8988T (cell line): ENCODE measurements at places on chromosomes 1 and 21.

GRCh38 chr1:76247261-76247852 lies 172.8 kb downstream of the ST6GALNAC3 start:
- no peak for DNase-seq

GRCh38 chr1:9900142-9901043 lies 9.7 kb downstream of the CTNNBIP1 start:
- no peak for DNase-seq

DNA sequence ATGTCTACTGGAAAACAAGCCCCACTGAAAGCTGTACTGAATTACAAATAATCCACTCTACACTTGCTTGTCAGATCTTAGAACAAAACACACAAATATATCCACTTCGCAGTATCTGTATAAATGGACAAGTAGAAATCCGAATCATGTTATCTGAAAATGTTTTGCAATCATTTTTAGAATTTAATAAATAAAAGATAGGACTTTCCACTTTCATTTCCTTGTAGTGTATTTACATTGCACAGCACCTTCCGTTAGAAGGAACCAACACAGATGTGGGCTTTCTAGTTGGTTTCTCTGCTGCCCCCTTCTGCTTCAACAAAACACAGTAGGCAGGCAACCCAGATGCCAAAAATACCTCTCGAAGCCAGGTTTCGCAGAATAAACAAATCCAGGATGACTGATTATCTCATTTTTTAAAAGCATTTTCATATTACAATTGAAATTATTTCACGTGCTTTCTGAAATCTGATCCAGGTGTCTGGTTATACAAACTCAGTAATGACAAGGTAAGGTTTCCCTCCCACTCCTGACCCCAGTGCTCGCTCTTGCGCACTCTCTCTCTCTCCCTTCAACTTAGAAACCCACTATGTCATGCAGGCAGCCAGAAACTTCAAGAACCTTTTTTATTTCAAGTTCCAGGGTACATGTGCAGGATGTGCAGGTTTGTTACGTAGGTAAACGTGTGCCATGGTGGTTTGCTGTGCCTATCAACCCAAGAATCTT lies 389.9 kb downstream of the SMYD3 start:
- DNase-seq: no peak

GRCh38 chr1:160459056-160459455 lies 58.7 kb downstream of the VANGL2 start:
- DNase-seq: no peak

DNA sequence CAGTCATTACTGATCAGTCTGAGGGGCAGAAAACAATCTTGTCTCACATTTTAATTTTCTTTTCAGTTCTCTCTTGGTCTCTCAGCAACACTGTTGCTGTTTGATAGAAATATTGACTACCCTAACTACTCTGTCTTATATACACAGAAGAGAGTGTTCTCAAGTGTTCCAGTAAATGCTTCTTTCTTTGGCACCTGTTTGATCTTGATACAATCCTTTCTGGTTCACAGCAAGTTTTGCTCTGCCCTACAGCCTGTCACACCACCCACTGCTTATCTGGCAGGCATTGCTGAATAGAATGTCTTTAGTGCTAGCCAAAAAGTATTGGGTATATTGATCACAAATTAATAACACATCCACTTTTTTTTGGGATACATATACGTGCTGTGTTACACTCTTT lies 75.7 kb upstream of the WLS start:
- DNase-seq: no peak

GRCh38 chr1:151613282-151613780 lies 1.5 kb downstream of the SNX27 start:
- no peak for DNase-seq

- DNase-seq: no peak
These were observed 11.8 kb downstream of the WNT4 start for GRCh38 chr1:22131062-22131461.

DNA sequence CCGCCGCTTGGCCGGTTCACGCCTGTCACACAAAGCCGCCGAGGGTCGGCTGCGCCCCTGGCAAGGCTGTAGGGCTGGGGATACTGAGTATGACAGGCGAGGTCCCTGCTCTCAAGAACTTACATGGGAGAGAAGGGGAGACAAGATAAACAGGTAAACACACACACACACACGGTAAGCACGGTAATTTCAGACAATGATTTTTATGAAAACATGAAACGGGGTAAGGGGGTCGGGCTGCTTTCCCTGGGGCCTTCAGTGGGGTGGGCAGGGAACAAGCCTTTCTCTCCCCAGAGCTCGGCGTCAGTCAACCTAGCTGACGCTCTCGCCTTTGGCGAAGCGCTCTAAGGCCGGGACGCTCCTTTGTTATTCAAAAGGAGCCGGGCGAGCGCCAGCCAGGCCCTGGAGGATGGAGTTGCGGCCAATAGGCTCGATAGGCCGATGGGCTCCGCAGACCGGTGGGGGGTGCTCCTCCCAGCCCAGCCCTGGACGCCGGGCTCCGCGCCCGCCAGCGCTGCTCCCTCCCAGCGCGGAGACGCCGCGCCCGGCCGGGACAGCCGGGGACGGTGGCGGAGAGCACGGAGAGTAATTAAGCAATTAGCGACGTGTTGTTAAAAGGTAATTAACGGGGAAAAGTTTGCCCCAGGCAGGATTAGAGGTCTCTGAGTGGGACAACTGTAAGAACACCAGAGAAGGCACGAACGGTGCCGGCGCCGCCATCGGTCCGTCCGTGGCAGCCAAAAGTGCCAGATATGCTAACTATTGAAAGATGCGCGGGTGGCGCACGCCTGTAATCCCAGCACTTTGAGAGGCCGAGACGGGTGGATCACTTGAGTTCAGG lies 950 bp upstream of the INKA2 start:
- DNase-seq: no peak

DNA sequence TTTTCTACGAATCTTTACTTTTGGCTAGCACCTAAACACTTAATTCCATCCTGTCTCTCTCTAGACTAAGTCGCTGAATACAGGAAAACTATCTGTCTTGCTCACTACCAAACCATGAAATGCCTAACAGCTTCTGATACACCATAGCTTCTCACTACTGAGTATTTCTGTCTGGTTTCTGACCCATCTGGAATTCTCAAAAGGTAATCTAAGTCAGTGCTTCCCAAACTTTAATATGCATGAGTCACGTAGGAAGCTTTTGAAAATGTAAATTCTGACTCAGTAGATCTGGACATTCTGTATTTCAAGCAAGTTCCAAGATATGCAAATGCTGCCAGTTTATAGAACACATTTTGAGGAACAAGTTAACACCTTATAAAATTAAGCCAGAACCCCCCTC lies 9.2 kb upstream of the OVGP1 start:
- no peak for DNase-seq

- DNase-seq: no peak
These were observed 74.9 kb downstream of the SLC66A1 start for GRCh38 chr1:19387045-19387467.

GRCh38 chr1:39727932-39728317 lies 10.8 kb upstream of the PPIE start:
- DNase-seq: no peak

GRCh38 chr1:219405531-219406331 lies 207.2 kb downstream of the ZC3H11B start:
- DNase-seq: no peak

GRCh38 chr1:236207121-236207520 lies 64.8 kb downstream of the GPR137B start:
- DNase-seq: no peak

GRCh38 chr1:25895365-25895990 lies 10.7 kb downstream of the STMN1 start:
- peak; percentile 74 for DNase-seq

DNA sequence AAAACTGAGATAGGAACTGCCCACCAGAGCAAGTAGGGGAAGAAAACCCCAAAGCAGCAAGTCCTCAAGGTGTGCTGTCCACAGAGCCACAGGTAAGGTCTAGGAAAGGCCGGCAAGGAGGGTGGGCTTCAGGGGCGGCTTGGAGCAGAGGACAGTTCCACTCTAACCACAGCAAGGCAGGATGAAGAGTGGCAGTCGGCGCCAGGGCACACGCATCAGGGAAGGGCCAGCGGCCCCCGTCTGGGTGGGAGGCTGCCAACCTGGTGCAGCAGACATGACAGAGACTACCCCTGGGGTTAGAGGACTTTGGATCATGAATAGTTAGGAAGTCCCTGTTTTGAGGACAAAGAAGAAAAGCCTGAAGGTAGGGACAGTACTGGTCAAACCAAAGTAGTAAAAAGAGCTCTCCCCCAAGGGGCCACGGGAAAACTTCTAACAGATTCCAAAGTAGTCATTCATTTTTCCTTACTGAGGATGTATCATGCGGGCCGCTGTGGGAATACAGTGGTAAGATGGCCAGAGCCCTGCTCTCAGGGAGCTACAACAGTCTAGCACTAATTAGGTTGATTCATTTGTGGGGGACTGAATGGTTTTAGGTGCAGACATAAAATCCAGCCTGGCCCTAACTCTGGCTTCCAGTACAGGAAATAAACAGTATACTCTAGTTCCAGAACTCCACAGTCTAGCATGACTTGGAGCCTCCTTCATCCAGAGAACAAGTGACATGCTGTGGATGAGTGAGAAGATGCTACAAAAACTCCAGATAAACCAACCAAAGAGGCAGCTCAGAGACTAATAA lies 3.5 kb upstream of the RAP1GAP start:
- no peak for DNase-seq

DNA sequence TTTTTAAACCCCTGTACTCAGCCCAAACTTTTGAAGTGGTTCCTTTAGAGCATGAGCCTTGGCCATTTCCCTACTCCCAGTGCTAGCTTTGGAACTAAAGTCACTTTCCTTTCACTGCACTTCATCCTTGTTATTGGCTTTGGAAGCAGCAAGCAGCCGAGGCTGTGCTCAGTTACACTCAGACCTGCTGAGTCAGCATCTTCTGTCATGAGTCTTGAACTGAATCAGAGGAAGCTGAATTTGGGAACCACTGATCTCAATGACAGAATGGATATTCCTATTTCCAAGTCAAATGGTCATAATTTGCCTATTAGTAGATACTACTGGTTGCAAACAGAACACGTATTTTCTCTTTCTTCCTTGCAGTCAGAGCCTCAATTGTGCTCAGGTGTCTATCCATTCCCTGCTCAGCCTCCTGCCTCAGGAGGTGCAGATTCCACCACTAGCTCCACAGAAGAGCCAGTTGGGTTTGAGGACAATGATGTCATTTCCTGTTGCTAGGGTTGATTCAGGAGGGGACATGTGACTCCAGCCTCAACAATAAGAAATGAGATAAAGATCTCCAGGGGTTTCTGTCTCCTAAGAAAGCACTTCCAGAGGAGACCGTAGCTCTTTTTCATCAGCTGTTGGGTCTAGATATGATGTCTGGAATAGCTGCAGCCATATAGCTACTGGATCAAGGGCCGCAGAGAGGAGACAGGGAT lies 44.9 kb upstream of the NTPCR start:
- no peak for DNase-seq

DNA sequence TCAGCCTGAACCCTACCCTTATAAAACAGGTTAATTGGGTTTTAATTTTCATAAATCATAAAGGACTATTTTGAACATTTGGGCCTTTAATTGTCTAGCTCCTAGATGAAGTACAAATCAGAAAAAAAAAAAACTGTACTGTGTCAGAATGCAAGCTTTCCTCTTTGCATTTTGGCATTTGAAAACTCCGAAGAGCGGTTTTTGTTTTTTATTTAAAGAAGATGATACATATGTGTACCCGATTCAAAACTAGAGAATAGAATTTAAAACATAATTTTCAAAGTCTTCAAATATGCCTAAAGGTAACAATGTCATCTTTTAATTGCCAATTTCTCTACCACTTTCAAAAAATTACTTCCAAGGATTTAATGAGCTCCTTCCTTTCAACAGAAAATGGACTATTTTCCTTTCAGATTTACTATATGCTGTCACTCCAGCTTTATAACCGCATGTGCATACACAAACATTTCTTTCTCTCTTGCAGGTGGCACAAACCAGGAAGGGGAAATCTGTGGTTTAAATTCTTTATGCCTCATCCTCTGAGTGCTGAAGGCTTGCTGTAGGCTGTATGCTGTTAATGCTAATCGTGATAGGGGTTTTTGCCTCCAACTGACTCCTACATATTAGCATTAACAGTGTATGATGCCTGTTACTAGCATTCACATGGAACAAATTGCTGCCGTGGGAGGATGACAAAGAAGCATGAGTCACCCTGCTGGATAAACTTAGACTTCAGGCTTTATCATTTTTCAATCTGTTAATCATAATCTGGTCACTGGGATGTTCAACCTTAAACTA lies 33.7 kb downstream of the MRPL39 start:
- DNase-seq: no peak

GRCh38 chr1:39955547-39956539 lies 898 bp downstream of the MFSD2A start:
- DNase-seq: peak; percentile 34

- DNase-seq: no peak
These were observed 13.1 kb downstream of the PTPN22 start for GRCh38 chr1:113858418-113858817.

- DNase-seq: no peak
These were observed 21.0 kb downstream of the DIRAS3 start for GRCh38 chr1:68029444-68029843.

DNA sequence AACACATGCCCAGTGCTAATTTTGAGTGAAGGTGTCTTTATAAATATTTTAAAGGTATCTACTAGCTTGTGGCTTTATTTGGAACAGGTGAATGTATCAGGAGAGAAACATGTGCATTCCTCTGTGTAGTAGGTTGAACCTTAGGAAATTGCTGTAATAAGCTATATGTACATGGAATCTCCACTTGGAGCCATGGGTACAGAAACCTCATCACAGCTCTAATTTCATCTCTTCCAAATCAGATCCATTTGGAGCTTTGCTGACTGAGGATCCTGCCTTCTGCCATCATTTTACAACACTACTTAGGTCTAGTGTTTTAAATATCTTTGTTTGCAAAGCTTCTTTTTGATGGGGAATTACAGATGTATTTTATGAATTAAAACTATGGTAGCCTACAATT lies 2.1 kb downstream of the KCNK2 start:
- DNase-seq: no peak

DNA sequence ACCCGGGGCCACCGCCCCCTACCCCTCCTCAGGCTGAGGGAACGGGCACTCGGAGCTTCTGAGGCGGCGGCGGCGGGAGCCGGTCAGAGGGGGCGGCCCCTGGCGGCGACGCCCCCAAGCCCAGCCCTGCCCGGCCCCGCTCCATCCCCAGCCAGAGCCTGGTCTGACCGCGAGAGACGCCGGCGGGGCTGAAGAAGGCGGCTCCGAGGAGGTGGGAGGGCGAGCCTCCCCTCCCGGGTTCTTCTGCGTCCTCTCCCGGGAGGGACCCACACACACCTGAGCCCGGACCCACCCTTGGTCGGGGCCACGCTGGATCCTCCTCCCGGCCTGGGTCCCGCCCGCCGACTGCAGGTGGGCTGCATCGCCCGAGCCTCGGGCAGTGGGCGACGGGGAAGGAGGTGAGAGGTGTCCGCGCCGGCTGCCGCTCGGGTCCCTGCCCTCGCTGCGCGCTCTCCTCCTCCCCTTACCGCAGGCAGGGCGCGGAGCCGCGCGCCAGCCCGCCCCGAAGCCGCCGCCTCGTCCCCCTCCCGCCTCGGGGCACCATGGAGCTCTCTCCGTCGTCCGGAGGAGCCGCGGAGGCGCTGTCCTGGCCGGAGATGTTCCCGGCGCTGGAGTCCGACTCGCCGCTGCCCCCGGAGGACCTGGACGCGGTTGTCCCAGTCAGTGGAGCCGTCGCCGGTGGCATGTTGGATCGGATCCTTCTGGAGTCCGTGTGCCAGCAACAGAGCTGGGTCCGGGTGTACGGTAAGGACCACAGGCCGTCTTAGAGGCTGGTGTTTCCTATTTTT lies at the start of gene RASAL2:
RASAL2 (plus strand) TSS at position 154 of the 788 bp plus-strand sequence; CDS start at position 543, 389 bp downstream.
- peak; percentile 80 for DNase-seq
